Activated naive CD4-positive, alpha-beta T cell (primary cell): ENCODE measurements at places on chromosomes 6 and 20.
A peak's percentile ranks its signal among the peaks of the same experiment; 100 is the strongest.

- no peak for DNase-seq
These were observed 75.1 kb downstream of the SEL1L2 start for GRCh38 chr20:13915284-13915683.

GRCh38 chr20:53216856-53217576, 244.9 kb downstream of the TSHZ2 start:
- DNase-seq, result peak; percentile 84

- no peak for DNase-seq
These were observed 70.2 kb downstream of the LYRM4 start for GRCh38 chr6:5190507-5190906.

DNA sequence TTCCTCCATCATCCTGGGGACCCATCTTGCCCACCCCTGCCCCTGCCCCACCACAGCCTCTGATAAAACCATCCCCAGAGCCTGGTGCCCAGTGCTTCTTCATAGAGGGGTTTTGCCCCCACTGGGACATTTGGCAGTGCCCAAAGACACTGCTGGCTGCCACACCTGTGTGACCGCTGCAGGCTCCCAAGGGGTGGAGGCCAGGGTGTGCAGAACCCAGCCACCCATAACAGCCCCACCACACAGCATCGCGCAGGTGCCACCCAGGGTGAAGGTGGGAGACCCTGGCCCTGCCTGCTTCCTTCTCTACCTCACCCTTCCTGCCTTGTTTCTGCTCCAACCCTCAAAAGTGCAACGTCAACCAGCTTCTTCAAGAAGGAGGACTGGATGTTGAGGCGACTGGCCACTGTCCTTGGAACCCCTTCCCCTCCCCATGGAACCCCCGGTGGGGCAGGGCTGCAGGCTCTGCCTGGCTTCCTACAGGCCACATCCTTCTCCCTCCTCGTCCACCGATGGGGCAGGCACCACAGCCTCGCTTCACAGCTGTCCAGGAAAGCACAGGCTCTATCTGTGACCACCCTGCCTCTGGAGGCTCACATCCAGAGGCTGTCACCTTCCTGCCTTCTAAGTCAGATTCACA, 79.2 kb upstream of the MPC1 start:
- DNase-seq, result no peak

GRCh38 chr6:86609549-86610388, 327.6 kb upstream of the HTR1E start:
- no peak for DNase-seq

- DNase-seq, result no peak
These were observed 4.9 kb upstream of the BEND6 start for GRCh38 chr6:56949925-56950495.

DNA sequence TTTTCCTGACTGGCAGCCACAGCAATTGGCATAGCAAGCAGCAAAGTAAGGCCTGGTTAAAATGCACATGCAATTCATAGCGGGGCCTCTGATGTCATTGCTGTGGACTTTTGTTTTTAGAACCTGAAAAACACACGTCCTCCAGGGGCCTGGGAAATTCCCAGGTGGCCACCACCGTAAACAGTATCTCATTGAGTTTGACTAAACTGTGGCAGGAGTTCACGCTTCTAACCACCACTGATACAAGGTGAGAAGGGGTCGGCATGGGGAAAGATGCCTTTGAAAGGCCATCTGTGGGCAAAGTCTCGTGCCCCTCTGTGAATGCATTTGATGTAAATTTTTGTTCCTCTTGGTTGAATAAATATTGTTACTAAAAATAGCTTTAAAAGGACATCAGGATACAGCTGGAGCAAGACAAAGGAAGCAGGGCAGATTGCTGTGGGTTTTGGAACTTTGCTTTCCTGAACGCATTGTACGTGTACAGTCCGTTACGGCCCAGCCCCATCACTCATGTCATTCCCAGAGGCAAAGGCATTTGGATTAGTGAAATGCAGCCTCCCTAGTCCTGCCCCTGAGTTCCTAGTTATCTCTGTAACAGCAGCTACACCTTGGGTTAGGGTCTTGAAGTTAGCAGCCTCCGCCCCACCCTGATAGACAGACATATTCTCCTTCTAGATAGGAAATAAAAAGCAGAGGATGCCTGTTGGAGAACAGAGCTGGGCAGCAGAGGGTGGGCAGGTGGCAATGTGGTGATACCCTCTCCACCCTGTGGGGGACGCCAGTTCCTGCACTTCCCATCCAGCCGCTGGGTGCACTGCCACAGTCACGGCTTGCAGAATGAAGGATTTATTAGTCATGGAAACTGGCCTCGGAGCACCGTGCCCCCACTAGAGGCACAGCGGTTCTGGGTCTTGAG, 80.3 kb downstream of the ZDHHC14 start:
- DNase-seq, result no peak

GRCh38 chr20:63002511-63002910, 4.3 kb downstream of the BHLHE23 start:
- no peak for DNase-seq

DNA sequence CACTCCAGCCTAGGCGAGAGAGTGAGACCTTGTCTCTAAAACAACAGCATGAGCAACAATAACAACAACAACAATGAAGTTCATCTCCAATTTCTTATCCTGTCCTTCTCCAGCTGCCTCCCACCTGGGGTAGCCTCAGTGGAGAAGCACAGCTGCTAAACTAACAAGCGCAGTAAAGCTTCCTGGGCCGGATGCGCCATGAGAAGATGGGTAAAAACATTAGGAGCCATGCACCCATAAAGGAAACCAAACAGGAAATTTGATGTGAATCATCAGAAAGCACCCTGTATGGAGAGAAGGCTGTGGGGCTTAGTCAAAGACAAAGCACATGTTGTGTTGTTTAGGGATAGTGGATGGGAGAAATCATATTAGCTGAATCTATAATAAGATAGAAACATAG, 61.1 kb upstream of the CCN6 start:
- DNase-seq, result peak; percentile 35

DNA sequence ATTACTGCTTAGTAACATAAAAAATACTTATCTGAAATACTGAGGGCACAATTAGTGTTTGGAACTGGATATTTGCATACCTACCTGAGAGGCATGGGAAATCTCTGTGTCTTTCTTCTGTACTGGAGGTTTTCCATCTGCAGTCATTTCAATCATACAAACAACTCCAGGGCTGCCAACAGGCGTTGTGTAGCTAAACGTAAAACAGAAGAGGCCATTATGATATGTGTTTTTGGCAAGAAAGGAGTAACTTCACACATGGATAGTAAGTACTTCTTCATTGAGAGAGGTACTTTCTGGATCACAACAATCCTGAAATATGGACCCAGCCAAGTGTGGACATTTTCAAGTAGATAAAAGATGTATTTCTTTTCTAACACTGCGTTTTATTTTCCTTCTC, 363.4 kb downstream of the PHF3 start:
- DNase-seq, result no peak

GRCh38 chr6:16901782-16902181, 140.5 kb upstream of the ATXN1 start:
- DNase-seq, result no peak

DNA sequence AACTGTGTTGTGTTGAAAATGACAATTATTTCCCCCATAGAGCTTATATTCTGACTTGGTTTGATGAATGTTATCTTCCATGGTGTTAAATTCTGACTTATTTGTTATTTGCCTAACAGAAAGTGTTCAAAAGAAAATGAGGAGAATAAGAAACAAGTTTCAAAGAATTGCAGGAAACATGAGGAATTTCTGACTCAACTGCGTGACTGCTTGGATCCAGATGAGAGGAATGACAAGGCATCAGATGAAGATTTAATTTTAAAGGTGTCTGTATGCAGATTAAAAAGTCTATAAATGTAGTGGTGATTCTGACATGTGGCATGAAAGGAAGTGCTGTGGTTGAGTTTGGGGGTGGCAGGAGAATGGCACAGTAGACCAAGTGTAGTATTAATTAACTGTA, 50.6 kb downstream of the CCDC170 start:
- no peak for DNase-seq

GRCh38 chr20:53938739-53939138, 131.7 kb downstream of the BCAS1 start:
- DNase-seq, result no peak

DNA sequence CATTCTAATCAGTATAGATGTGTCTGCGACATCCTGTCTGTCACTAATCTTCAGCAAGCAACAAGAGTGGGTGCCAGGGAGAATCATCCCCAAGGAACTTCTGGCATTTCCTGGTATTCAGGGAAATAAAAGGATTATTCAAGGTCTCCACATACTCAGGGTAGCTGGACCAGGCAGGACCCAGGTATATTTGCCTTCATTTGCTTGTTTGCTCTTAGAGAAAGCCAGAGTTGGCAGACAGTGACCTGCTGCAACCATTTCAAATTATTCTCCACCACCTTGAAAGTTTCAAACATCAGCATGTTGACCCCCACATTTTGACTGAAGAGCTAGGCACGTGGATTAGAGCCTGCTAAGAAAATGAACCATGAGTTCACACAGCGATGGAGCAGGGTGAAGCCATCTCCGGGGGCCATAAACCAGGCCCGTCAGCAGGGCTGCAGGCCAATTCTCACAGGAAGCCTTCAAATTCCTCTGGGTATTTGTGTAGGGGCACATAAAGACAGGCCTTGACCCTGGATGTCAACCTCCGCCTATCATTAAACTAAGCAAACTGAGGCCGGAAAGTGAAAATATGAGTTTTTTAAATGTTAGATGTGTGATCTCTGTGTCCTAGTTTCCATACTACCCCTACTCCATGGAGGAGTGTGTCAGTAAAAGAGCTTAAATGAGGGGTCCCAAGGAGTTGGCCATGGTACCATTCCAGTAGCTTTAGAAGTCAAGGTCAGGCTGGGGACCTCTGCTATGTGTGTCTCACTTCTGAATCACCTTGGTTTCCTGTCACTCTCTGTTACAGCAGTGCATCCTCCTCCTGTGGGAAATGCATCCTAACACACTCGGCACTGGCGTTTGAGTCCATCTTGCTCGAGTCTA, 32.9 kb downstream of the TRAM2 start:
- DNase-seq, result no peak

DNA sequence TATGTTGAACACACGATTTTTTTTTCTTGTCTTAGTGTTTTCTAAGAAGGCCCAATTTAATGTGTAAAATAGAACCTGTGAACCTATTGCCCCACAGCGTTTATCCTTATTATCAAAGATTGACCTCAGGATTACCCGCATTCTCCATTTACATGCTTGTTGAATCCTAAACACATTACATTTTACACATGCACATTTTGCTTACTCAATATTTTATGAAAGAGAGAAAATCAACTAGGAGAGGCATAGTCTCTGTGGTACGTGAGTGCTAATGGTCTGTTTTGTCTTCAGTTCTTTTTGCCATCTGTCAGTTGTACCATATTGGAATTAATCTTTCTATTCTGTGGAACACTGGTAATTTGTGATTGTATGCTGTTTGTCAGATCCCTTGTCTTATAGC, 80.1 kb upstream of the SMIM8 start:
- DNase-seq, result no peak

- no peak for DNase-seq
These were observed 230.3 kb upstream of the ECI2 start for GRCh38 chr6:4365686-4366085.

GRCh38 chr6:9704989-9705388, 709.9 kb downstream of the TFAP2A start:
- no peak for DNase-seq

GRCh38 chr6:34938268-34938667, 49.2 kb downstream of the ANKS1A start:
- no peak for DNase-seq

DNA sequence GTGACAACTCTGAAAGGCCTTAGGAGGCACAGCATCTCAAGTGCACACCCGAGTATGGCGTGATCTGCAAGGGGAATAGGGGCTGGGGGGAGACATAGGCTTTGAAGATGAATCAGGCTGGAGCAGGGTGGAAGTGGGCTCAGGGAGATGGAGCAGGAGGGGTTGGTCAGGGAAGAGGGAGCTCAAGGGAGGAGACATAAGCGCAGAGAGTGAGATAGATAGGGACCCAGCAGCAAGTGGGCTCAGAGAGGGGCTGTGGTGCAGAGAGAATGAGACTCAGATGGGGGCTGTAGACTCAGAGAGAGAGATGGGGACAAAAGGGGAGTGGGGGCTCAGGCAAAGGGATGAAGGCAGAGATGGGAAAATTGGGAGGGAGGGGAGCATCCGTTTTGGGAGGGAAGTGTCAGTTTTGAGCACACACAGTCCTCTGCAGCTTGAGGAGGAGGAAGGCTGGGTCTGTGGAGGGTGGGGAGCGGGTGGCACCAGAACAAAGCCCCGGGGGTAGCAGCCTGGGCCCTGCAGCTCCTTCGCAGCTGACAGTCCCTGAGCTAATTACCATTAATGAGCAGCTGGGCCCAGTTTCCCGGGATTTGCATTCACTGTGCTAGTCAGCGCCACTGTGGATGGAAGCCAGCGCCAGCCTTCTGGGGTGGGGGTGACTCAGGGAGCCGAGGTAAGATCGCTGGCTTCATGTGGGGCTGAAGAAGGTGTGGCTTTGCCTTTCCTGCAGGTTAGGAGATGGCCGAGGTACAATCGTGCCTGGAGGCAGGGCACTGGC, 18.7 kb downstream of the SRXN1 start:
- no peak for DNase-seq
